ENCODE measurements at places on chromosomes 11 and 22.
A peak's percentile ranks its signal among the peaks of the same experiment; 100 is the strongest.

DNA sequence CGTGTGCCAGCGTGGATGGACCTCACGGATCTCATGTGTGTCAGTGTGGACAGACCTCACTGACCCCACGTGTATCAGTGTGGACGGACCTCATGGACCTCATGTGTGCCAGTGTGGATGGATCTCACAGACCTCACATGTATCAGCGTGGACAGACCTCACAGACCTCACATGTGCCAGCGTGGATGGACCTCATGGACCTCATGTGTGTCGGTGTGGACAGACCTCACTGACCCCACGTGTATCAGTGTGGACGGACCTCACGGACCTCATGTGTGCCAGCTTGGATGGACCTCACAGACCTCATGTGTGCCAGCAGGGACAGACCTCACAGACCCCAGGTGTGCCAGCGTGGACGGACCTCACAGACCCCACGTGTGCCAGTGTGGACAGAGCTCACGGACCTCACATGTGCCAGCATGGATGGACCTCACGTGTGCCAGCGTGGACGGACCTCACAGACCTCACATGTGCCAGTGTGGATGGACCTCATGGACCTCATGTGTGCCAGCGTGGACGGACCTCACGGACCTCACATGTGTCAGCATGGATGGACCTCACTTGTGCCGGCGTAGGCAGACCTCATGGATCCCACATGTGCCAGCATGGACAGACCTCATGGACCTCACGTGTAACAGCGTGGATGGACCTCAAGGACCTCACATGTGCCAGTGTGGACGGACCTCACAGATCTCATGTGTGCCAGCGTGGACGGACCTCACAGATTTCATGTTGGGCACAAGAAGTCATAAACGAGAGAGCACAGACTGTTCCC lies 18.2 kb downstream of the TTLL8 start:
- DNase-seq = no peak

- no peak for DNase-seq
Measured at GRCh38 chr11:122103726-122104125, 12.3 kb downstream of the BLID start.

DNA sequence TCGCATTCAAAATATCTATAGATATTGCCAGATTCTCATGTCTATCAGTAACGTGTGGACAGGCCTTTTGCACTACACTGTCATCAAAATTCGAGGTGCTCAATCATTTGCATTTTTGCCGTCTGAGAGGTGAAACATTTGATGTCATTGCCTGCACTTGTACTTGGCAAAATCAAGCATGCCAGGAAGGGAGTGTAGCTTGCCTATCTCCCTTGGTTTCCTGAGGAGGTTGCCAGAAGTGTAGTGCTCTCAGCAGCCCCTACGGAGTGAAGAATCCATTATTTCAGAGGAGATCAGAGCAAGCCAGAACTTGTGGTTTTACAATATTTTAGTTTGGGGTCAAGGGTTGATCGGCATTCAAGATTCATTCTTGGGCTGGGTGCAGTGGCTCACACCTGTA lies 30.2 kb upstream of the APOL5 start:
- DNase-seq = no peak

GRCh38 chr11:77109236-77110019 lies 6.8 kb downstream of the OMP start:
- no peak for DNase-seq

DNA sequence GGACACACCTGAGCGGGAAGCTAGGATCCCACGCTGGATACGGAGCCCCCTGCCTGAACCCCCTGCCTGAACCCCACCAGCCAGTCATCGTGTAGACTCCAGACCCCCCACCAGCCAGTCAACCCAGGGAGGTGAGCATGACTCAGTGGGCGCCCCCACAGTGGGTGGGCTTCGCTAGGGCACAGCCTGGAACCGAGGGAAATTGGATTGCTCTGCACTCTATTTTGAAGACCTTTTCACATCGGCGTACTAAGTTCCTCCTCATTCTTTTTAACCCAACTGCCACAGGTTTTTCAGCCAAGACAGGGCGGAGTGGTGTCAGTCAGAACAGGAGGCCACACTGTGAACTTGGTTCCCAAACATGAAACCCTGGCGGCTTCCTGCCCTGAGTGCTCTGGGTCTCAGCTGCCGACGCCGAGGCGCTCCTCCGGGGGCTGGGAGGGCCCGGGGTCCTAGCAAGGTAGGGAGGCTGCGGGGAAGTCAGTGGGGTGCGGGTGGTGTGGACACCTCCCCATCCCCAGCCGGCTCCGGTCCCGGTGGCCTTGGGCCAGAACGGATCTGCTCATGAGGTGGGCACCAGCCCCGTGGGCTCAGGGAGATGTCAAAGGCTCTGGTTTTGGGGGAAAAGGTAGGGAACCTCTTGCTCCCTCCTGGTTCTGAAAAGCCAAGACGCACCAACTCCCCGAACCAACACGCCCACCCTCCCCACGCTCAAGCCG lies 57.0 kb downstream of the BRD1 start:
- DNase-seq = no peak

GRCh38 chr11:101487775-101488174 lies 96.0 kb downstream of the TRPC6 start:
- no peak for DNase-seq

GRCh38 chr22:45855961-45856360 lies 121.0 kb downstream of the WNT7B start:
- no peak for DNase-seq

GRCh38 chr11:78226684-78227680 lies 38.3 kb downstream of the USP35 start:
- DNase-seq = no peak

- peak; percentile 22 for DNase-seq
Measured at GRCh38 chr11:111602865-111603610, 789 bp downstream of the SIK2 start.

- peak; percentile 79 for DNase-seq
Measured at GRCh38 chr11:2151500-2152257, 9.3 kb downstream of the INS start.

DNA sequence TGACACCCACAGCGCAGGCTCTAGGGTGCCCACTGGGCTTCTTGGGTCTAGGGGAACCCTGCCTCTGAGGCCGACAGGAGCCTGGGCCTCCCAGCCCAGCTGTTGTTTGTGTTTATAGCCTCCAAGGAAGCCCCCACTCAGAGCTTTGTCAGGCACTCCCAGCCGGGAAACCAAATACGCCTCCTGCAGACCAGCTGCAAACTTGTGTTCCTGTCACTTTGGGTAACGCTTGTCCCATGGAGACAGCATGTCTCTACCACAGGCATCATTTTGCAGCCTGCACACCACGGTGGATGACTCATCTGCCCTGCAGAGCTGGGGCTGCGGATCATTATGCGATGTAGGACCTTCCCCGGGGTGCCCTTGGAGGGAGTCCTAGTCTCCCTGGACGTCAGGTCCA lies 40.6 kb upstream of the CRYBB3 start:
- no peak for DNase-seq

GRCh38 chr22:32660292-32660691 lies 141.2 kb upstream of the TIMP3 start:
- DNase-seq = peak; percentile 63

- DNase-seq = no peak
Measured at GRCh38 chr11:131880976-131881375, 510.6 kb downstream of the NTM start.

DNA sequence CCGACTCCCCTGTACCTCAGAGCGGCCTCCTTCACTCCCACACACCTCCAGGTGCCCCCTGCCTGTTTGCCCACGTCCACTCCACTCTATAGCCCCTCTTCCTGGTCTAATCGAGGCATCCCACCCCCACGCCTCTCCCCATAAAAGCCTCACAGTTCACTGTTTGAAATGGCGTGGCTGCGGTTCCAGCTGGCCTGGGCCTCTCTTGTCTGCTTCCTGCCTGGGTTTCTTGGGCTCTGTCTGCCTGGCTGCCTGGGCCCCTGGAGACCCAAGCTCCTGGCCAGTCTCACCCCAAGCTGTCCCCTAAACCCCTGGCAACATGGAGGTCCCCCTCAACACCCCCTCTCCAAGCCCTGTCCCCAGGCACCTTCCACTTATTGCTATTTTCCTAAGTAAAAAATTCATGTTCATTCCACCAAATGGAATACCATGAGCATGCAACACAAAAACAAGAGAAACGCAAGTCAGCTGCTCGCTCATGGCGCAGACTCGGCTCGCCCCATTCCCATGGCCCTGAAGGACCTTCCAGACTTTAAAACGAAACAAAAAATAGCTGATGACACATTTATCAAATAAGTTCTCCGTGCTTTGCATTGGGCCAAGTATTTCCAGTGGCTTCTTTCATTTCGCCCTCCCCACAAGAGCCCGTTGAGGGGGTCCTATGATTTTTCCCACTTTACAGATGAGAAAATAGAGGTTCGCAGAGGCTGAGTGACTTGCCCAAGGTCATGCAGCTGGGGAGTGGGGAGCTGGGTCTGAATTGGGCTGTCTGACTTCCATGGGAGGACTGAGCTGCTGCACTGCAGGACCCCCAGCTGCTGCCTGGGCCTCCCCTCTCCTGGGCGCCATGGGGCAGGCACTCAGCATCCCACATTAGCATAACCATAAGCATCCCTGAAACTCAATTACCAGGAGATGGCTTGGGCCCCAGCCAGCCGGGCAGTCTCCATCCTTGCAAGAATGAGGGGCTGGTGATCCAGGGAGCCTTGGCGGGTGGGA lies 11.7 kb upstream of the FLRT1 start:
- no peak for DNase-seq

- no peak for DNase-seq
Measured at GRCh38 chr22:24247011-24247507, 2.2 kb upstream of the GGT5 start.

DNA sequence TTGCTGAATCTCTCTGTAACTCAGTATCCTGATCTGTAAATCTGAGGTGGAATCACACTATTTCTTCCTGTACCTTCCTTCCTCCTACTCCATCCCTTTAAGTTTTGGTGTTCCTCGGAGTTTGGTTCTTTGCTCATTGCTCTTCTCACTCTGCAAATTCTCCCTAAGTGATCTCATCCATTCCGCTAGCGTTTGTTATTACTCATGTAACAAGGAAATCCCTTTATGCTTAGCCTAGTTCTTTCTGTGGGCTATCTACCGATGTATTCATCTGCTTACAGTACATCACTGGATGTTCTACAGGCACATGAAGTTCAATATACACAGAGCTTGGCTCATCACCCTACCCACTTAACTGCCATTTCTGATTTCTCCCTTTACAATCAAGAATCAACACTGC lies 1.6 kb upstream of the CEP295 start:
- no peak for DNase-seq

GRCh38 chr11:122983438-122984185 lies 2.0 kb upstream of the BSX start:
- DNase-seq = no peak

DNA sequence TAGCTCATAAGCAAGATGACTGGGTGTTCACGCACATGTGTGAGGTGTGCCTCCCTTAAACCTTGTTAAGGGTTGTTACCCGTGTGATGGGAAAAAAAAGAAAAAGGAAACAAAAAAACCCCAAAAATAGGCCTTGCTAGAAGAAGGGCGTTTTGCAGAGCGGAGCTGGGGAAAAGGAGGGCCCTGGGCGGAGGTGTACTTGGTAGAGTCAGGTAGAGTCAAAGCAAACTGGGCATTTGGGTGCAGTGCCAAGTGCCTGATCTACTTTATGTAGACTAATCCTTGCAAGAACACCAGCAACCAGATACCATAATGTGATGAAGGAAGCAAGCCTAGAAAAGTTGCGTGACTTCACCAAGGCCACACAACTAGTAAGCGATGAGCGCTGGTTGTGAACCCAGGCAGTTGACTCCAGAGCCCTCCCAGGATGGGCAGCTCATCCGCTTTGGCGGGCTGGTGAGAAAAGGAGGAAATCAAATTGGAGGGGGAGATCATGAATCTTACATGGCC lies 1.2 kb upstream of the TIRAP start:
- DNase-seq = no peak

DNA sequence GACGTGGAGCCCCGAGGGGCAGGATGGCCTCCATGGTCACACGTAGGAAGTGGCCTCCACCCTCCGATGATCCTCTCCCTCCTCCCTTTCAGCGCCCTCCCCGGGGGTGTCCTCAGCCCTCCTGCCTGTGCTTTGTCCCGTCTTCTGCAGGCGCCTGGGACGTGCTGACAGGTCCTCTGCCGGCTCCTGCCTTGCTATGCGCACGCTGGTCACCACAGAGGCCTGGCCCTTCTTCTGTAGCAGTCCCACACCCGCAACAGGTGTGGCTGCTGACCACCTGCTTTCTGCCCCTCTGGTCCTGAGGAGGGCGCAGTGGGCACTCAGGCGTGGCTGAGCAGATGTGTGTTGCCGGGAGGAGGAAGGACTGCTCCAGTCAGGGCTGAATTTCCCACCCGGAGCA lies 27.7 kb upstream of the PPP6R3 start:
- no peak for DNase-seq

- DNase-seq = no peak
Measured at GRCh38 chr11:116498161-116498560, 274.6 kb downstream of the BUD13 start.

DNA sequence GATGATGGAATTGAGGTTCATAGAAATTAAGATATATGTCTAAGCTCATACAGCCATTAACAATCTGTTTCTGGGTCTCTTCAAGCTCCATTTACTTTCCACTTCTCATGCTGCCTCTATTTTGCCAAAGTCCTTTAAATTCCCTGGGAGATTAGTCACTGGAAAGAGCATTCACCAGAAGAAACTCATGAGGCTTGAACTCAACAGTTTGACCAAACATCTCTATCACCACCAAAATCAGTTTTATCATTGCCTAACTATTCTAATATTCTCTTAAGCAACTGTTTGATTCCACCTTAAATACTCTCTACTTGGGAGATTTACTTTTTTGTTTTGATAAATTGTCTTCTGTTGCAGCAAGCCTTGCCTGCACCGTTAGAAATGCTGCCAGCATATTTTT lies 881.3 kb downstream of the KCNA4 start:
- no peak for DNase-seq

DNA sequence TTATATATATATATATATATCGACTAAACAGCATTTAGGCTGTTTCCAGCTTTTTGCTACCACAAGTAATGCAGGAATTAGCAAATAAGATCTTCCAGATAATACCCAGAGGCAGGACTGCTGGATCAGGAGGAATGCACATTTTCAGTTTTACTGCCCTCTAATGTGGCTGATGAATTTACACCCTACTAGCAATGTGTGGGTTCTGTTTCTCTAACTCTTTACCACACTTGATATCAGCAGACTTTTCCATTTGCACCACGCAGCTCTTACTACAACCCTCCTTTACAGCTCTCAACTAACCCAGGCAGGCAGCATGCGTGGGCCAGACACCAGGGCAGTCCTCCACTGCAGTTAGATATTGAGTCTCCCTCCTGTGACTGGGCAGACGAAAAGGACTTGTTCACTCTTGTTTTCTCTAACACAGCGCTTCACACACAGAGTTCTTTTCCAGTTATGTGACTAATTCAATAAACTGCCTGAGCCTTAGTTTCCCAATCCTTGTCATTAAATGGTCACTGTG lies 67.7 kb downstream of the IGLL5 start:
- peak; percentile 51 for DNase-seq

GRCh38 chr11:80146232-80146631 lies 705.4 kb upstream of the TENM4 start:
- DNase-seq = no peak

All from MM.1S (cell line).